ENCODE measurements at places on chromosomes 11 and 22. TPM values are rescaled to one million over a fixed set of nuclear protein-coding genes. Genes with fewer than 3 reads are reported as not detected.

Gene TRIM22
- 144 TPM for total RNA-seq

Gene SLC35E4
- total RNA-seq: 3.4 TPM

DNA sequence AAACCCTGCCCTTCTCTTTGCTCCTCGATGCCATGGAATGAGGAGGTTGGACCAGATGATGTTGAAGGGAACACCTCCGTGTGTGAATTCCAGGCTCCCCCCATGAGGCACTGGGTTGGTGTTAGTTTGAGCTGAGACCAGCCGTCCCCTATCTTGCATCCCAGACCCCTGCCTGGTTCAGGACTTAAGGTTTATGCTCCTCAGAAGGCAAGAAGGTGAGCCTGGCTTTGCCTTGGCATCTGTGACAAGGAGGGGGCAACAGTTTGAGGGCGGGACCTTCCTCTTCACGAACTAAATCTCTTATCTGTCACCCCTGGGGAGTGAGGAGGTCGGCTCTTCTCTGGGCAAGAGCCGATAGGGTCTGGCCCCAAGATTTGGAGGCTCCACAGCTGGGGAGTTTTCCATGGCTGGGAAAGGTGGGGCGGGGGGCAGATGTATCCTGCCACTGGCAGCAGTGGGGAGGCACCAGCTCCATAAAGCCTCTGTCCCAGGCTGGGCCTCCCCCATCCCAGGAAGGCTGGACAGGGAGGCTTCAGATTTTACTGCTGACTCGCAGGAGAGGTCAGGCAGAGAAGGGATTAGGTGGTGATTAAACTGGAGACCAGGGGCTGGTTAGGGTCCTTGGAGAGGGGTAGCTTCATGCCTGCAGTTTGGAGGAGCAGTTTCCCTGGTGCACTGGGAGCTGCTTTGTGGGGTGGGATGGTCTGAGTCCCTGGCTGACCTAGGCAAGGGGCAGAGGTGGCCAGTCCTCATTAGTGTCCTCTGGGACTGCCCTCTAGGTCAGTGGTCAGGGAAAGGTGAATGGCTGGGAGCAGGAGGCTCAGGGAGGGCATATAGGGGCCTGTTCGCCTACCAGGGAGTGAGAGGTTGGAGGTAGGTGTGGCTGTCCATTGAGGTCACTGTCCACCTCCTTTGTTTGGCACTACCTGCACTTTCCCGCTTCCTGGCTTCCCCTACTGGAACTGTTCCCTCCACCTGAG, 1.1 kb downstream of the SEC14L2 start:
- H3K4me1 ChIP-seq: peaks cover 15% of the 10 kb centered on the region
- no peaks in the 10 kb centered on the region for H3K36me3 ChIP-seq
- H3K27me3 ChIP-seq: peaks cover 17% of the 10 kb centered on the region
- no peak for DNase-seq
- H3K27ac ChIP-seq: no peak overlapping the region

- H3K27me3 ChIP-seq: peaks cover 31% of the 10 kb centered on the region
- H3K4me3 ChIP-seq: no peak overlapping the region
- no peak for DNase-seq
- no peak overlapping the region for H3K27ac ChIP-seq
- no peaks in the 10 kb centered on the region for H3K4me1 ChIP-seq
- H3K36me3 ChIP-seq: no peaks in the 10 kb centered on the region
Measured at GRCh38 chr11:43548916-43549315, 131.6 kb upstream of the HSD17B12 start.

Measured in natural killer cell treated with Interleukin-12 subunit alpha and Interleukin-12 subunit beta and Interleukin-15 and Interleukin-18, amount 100 ng/mL, for 72 hours (primary cell).